IMR-90 (cell line): ENCODE measurements at places on chromosomes 5 and 9. TPM values are rescaled to one million over a fixed set of nuclear protein-coding genes. Genes with fewer than 3 reads are reported as not detected.

PCDHA4 gene
- under 0.01 and 0.28 TPM in 2 replicates for total RNA-seq

DNA sequence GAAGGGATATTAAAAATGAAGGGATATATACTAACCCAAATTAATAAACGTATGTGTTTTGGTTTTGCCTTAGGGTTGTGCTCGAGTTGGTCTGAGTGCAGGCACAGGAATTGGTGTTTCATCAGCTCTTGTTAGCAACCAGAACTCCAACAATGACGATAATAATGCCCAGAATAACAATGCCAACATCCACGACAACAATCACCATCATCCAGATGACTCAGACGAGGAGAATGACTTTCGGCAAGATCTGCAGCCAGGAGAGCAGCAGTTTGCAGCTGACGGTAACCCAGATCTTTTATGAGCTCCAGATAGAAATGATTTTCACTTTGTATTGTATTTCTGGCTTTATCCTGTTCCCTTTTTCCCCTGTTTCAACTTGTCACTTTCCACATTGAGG lies 33.2 kb downstream of the FBXO38 start:
- no peak for DNase-seq

DNA sequence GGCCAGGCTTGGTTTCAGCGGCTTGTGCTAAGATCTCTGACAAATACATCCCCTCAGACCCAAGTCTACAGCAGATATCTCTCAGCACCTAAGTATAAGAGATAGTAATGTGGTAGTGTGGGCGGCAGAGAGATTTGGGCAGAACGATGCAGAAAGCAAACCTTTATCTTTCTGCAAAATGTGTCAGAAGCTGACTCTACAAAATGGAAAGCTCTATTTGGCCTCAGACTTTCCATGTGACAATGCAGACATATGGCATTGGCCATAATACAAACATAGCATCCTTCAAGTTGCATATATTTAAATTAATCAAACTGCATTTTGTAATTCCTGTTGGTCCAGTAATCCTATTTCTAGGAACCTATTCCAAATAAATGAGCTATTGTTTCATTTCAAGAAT lies 102.5 kb upstream of the RAI14 start:
- DNase-seq: no peak

DNA sequence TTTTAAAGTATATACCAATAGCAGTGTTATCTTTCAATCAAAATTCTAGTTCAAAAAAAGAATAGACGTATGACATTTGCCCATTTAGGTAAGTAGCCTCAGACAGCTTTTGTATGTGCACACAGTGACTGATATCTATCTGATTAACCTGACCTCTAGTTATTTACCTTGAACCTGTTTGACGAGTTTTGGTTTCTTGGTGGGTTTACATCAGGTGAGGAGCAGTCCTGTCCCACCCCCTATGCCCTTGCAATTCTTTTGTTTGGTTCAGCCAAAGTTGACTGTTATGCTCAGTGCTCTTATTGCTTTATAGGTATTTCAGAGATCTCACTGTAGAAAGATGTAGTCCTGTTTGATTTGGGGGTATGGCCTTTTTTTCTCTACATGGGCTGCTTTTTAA lies 147.2 kb downstream of the ISOC1 start:
- DNase-seq: no peak

LCN15 gene
- total RNA-seq: not detected in 2 replicates

ANKRD31 gene
- total RNA-seq: under 0.01 TPM in 2 replicates

DNA sequence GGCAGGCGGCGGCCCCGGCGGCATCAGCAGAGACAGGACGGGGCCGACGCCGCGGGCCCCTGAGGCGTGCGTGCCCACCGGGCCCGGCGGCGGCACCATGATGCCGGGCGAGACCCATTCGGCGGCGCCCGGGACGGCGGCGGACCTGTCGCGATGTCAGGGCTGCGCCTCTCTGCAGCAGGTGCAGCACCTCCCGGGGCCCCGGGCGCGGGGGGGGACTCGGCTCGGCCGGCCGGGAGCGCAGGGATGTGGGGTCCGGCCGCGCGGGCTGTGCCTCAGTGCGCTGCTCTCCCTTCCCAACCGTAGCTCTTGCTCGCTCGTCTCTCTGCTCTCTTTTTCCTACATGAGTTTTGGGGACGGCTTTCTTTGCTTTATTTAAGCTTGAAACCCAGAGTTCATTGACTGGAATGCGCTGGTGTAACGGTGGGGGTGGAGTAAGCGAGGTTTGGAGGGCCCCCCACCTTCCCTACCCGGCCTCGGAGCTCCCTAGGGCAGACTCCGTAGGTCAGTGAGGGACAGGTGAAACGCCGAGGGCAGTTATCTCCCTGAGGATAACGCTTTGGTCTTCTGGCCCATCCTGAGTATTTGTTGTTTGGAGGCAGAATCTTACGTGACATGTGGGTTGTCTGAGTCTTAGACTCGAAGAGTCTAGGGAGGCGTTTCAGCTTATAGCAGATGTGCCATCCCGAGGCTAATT lies 490 bp downstream of the ICE1 start:
- DNase-seq: no peak

DNA sequence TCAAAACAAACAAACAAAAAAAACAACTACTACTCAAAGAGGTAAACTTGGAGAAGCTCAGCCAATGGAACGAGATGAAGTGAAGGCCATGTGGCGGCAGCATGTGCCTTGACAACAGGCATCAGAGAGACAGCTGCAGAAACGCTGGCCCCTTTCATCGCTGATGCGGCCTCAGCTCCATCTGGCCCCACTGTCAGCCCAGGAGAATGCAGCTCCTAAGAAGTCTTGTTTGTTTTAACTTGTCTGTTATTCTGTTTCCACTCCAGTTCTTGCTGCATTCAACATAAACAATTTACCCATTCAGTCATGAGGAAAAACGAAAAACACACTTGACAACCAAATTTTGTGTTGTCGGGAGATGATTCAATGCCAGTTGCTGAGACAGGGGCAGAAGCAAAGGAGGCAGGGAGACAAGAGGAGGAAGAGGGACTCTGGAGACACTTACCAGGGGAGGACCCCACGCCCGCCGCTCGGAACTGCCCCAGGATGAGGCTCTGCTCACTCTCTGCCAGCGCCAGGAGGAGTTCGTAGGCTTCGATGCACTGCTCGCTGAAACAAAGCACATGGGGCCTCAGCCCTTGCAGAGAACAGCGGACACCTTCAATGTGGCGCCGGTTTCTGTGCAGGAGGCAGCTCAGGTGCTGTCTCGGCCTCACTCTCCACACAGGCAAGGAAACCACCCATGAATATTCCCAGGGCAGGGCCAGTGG lies 91.2 kb downstream of the DCP2 start:
- DNase-seq: peak; percentile 94

ZNF883 gene
- 0.54 and 0.83 TPM in 2 replicates for total RNA-seq

DNA sequence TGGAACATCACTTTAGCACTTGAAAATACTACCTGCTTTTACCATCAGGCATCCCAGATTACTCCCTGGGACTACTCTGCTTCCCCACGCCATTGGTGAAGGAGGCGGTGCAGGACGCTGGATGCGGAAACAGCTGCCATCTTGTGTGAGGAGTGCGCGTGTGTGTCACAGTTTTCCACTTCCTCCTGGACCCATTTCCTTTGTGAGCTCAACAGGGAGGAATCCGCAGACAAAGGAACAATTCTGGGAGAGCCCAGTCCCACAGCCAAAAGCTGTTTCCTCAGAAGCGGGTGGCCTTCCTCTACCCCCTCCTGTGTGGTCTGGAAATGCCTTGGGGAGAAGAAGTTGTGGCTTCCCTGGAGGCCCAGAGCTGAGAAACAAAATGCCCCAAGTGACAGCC lies 16.8 kb downstream of the AFAP1L1 start:
- no peak for DNase-seq

- no peak for DNase-seq
Observed at GRCh38 chr5:33579789-33580188, 139.0 kb downstream of the TARS1 start.

DNA sequence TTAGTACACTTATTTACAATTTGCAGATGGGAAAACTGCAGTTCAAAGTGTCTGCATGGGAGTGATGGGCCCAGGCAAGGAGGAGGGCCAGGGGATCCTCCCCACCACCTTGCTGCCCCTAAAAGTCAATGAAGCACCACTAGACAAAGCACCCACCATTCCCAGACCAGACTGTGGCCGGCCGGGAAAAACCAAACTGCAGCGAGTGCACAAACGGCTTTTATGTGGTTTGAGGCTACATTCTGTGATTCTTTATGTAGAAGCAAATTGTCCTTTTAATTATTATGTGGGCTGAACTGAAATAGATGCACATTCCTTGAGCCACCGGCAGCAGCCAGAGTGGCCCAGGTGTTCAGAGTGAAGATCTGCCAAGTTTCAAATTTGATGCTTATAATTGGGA lies 585.3 kb upstream of the KLF4 start:
- DNase-seq: no peak

DNA sequence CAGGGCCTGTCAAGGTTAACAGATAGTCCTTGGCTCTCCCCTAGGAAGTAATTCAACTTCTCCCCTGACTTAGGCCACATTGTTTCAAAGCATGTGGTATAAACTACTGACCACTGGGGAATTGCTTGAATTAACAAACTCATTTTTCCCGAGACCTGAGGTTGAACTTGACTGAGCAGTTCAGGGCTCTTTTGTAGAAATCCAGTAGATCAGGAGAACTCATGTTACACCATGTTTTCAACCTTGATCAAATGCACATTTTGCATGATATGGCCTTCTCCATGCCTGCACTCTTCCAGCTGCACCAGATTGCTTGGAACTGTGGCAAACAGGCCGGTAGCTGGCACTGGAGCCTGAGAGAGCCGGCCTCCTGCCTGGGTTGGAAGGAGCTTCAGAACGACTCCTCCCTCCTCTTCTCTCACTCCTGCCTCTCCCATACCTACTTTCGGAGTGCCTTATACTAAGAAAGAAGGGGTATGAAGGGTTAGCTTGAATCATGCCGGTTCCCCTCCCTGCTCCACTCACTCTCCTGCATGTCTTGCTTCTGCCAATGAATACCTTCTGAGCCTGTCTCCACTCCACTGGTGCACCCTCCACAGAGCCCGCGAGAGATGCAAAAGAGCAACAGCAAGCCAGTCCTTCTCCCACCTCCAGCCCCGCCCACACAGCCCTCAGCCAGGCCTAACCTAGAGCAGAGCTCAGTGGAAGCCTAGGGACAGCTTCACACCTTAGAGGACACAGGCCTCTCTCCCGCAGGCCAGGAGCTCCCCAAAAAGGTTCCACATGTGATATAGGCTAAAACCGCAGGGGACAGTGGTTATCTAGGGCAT lies 159.4 kb downstream of the MACROH2A1 start:
- DNase-seq: peak; percentile 85

SPRY4 gene
- 8.4 and 10.3 TPM in 2 replicates for total RNA-seq

DNA sequence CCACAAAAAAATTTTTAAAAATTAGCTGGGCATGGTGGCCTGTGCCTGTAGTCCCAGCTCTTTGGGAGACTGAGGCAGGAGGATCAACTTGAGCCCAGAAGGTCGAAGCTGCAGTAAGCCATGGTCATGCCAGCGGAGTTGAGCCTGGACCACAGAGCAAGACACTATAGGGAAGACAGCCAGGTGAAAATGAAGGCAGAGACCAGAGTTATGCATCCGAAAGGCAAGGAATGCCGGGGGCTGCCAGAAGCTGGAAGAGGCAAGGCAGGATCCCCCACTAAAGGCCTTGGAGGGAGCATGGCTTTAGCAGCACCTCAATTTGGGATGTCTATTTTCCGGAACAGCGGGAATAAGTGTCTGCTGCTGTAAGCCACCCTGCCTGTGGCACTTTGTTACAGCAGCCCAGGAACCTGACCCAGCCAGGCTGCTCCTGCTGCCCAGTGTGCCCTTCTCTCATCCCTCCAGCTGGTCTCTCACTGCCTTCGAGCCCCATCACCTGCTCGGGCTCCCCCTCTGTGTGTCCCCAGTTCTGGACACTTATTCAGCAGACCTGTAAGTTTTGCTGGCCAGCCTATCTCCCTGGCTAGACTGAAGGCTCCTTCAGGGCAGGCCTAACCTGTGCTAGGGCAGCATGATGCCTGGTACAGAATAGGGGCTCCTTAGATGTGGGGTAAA lies 16.8 kb upstream of the JADE2 start:
- no peak for DNase-seq

GRCh38 chr5:95649274-95649673 lies 2.7 kb downstream of the RFESD start:
- no peak for DNase-seq

- DNase-seq: no peak
Observed at GRCh38 chr9:28134446-28134976, 561.2 kb upstream of the C9orf72 start.

GRCh38 chr9:135746565-135746964 lies 44.6 kb downstream of the KCNT1 start:
- no peak for DNase-seq

GRCh38 chr9:122159026-122159924 lies at the start of the genes MORN5 and NDUFA8:
Gene MORN5 (plus strand): TSS chr9:122159908. CDS start chr9:122159973, 65 bp downstream.
Gene NDUFA8 (minus strand): TSS chr9:122159779. CDS start chr9:122159677, 102 bp downstream.
- peak; percentile 95 for DNase-seq

ECSCR gene
- 3.1 and 3.9 TPM in 2 replicates for total RNA-seq

FGD3 gene
- not detected in 2 replicates for total RNA-seq

GRCh38 chr5:64766941-64767340 lies 1.6 kb downstream of the SREK1IP1 start:
- DNase-seq: no peak

- no peak for DNase-seq
Observed at GRCh38 chr5:67725604-67726003, 490.0 kb upstream of the PIK3R1 start.

AHRR gene
- 15.6 and 16.7 TPM in 2 replicates for total RNA-seq
